ENCODE measurements at places on chromosomes 3 and 15. TPM values are rescaled to one million over a fixed set of nuclear protein-coding genes. Genes with fewer than 3 reads are reported as not detected.

TUSC7 gene
- not detected for total RNA-seq

DNA sequence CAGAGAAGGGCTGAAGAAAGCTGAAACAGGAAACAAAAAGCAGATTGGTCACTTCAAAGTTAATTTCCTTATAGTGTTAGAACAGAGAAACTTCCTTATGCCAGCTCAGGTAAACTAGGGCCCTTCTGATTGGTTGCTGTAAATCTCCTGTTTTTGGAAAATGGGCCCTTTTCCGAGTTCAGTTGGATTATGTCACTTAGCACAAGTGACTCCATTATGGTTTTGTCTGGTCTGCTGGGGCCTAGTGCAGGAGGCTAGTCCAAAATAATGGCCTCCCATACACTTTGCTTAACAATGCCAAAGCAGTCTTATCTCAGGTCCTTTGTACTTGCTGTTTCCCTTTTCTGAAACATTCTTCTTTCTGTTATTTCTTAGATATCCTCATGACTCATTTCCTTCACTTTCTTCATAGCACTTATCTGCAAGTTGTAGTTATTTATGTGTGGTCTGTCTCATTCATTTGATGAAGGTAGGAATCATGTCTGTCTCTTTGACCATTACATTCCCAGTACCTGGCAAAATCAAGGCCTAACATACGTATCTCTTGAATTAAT lies 7.7 kb upstream of the DCP1A start:
- no peak overlapping the region for H3K4me3 ChIP-seq
- no peaks in the 10 kb centered on the region for H3K4me1 ChIP-seq
- no peaks in the 10 kb centered on the region for H3K27me3 ChIP-seq
- no peaks in the 10 kb centered on the region for H3K36me3 ChIP-seq
- no peak for DNase-seq

- DNase-seq: no peak
- no peak overlapping the region for H3K4me3 ChIP-seq
- no peak overlapping the region for H3K27ac ChIP-seq
- H3K36me3 ChIP-seq: no peaks in the 10 kb centered on the region
- no peaks in the 10 kb centered on the region for H3K4me1 ChIP-seq
These were observed 492.1 kb downstream of the NLGN1 start for GRCh38 chr3:173889596-173889995.

GRCh38 chr3:113712129-113712528 lies 15.7 kb upstream of the USF3 start:
- H3K27ac ChIP-seq: no peak overlapping the region

FSIP1 gene
- 1.8 TPM for total RNA-seq

DNA sequence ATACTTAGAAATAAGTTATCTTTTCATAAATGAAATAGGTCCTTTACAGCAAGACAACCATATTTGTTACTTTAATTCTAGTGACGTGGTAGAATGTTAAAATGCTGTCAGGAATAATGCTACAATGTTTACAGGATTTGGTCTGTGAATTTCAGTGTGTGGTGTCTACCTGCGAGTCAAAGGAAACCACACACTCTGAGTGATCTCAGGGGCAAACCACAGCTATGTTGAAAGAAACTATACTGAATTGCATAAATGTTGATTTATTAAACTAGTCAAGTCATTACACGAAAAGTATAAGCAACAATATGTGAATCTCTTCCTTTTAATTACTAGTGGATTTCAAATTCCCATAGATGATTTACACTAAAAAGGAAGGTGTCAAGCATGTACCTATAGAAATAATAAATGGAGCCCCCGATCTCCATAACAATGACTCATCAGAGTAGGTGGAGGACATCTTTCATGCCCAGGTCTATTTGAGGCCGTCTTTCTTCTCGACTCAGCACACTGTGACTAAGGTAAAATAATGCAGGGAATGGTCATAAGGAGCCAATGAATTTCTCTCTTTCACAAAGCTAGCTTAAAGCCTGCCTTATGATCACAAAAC lies 463.0 kb downstream of the ERC2 start:
- DNase-seq: no peak
- no peaks in the 10 kb centered on the region for H3K36me3 ChIP-seq
- H3K27me3 ChIP-seq: no peaks in the 10 kb centered on the region
- H3K4me3 ChIP-seq: no peak overlapping the region
- H3K27ac ChIP-seq: no peak overlapping the region
- no peaks in the 10 kb centered on the region for H3K4me1 ChIP-seq

- H3K4me3 ChIP-seq: no peak overlapping the region
- no peaks in the 10 kb centered on the region for H3K36me3 ChIP-seq
- no peaks in the 10 kb centered on the region for H3K27me3 ChIP-seq
- H3K4me1 ChIP-seq: no peaks in the 10 kb centered on the region
- DNase-seq: no peak
These were observed 230.5 kb downstream of the NFKBIZ start for GRCh38 chr3:102079809-102080197.

DNA sequence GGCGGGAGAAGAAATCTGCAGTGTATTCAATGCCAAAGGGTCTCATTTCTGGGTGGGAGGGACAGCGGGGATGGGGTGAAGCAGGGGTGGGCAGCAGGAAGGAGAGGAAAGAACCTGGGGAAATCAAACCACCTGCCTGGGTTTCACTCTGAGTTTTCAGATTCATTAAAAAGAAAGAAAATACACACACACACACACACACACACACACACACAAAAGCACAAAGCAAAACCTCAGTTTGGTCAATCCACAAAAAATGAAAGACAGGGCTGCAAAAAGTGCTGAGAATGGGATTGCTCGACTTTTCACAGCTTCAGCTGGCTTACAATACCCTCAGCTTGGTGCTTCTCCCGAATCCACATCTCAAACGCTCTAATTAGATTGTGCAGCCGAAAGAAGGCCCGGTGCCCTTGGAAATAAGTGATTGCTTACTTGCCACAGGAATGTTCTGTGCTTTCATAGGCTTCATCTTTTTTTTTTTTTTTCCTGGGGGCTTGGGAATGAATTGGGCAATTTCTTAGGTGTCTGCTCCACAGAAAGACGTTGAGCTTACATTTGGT lies 370.5 kb downstream of the RORA start:
- H3K4me3 ChIP-seq: no peak overlapping the region
- H3K27me3 ChIP-seq: no peaks in the 10 kb centered on the region
- H3K27ac ChIP-seq: no peak overlapping the region
- peaks cover 11% of the 10 kb centered on the region for H3K4me1 ChIP-seq
- no peaks in the 10 kb centered on the region for H3K36me3 ChIP-seq
- no peak for DNase-seq

FSTL1 gene
- total RNA-seq: 1.4 TPM

GRCh38 chr3:32194653-32195052 lies 43.8 kb upstream of the CMTM8 start:
- no peak overlapping the region for H3K4me3 ChIP-seq
- no peaks in the 10 kb centered on the region for H3K36me3 ChIP-seq
- H3K27ac ChIP-seq: no peak overlapping the region
- no peak for DNase-seq

DNA sequence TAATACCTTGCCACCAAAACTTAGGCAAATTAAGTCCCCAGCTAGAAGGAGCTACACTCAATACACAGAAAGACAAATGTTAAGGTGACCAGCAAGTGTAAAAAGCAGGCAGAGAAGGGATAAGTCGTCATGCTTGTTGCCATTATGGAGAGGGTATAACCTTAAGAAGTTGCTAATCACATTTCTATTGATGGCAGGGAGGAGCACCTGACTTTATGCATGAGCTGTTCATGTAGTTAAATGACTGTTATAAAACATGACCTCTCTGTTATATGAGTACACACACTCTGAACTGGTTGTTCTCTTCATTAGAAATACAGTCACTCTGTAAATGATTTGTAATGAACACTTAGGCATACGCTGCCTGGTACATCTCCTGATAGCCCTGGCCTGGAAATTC lies 6.6 kb upstream of the CCNL1 start:
- H3K36me3 ChIP-seq: no peaks in the 10 kb centered on the region
- no peak overlapping the region for H3K4me3 ChIP-seq

- H3K4me3 ChIP-seq: no peak overlapping the region
- H3K27me3 ChIP-seq: no peaks in the 10 kb centered on the region
- DNase-seq: no peak
- no peaks in the 10 kb centered on the region for H3K36me3 ChIP-seq
- no peak overlapping the region for H3K27ac ChIP-seq
- H3K4me1 ChIP-seq: no peaks in the 10 kb centered on the region
These were observed 55.2 kb upstream of the SEC61A1 start for GRCh38 chr3:127997016-127997415.

TIPIN gene
- 2.6 TPM for total RNA-seq

GRCh38 chr15:80820092-80820491 lies 40.9 kb downstream of the CEMIP start:
- no peaks in the 10 kb centered on the region for H3K27me3 ChIP-seq
- H3K27ac ChIP-seq: no peak overlapping the region
- H3K4me3 ChIP-seq: no peak overlapping the region

GRCh38 chr15:69834761-69835160 lies 263.0 kb downstream of the TLE3 start:
- DNase-seq: no peak
- no peaks in the 10 kb centered on the region for H3K4me1 ChIP-seq
- no peaks in the 10 kb centered on the region for H3K27me3 ChIP-seq
- H3K27ac ChIP-seq: no peak overlapping the region

DNA sequence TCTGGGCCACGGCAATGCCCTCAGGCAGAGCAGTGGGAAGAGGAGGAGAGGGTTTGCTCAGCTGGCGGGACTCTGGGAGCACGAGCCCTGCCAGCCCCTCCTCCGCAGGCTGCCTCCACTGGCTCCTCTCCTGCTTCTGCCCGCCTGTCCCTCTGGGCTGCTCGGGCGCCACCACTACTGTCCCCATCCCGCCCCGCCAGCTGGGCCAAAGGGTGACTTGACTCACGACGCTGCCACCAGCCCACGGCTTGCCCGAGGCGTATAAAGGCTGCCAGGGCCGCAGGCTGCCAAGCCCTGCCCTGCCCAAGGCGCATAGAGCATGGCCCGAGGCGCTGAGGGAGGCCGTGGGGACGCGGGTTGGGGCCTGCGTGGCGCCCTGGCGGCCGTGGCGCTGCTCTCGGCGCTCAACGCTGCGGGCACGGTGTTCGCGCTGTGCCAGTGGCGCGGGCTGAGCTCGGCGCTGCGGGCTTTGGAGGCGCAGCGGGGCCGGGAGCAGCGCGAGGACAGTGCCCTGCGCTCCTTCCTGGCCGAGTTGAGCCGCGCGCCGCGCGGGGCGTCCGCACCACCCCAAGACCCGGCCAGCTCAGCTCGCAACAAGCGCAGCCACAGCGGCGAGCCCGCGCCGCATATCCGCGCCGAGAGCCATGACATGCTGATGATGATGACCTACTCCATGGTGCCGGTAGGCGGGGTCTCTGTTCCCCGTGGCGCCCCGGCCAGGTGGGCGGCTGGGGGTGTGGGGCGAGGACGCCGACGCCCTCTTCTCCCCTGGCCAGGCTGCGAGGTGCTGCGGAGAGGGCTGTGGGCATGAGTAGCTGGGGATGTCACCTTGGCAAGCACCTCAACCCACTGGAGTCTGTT lies at the start of gene GLDN:
TSS of gene GLDN (plus strand) at position 290 of the 861 bp plus-strand sequence. CDS start at position 320, 30 bp downstream.
- H3K27ac ChIP-seq: no peak within 1 kb of the TSS
- H3K4me3 ChIP-seq: no peak within 1 kb of the TSS
- H3K27me3 ChIP-seq: peaks cover 2% of the 10 kb centered on the region
- H3K4me1 ChIP-seq: no peaks in the 10 kb centered on the region

HYKK gene
- not detected for total RNA-seq

- H3K36me3 ChIP-seq: no peaks in the 10 kb centered on the region
- H3K27ac ChIP-seq: no peak overlapping the region
- no peak for DNase-seq
These were observed 275.8 kb upstream of the RBMS3 start for GRCh38 chr3:29004885-29005599.

- H3K27me3 ChIP-seq: no peaks in the 10 kb centered on the region
- H3K36me3 ChIP-seq: no peaks in the 10 kb centered on the region
- no peak overlapping the region for H3K27ac ChIP-seq
- H3K4me3 ChIP-seq: no peak overlapping the region
- H3K4me1 ChIP-seq: no peaks in the 10 kb centered on the region
- DNase-seq: no peak
These were observed 16.2 kb downstream of the ATP13A3 start for GRCh38 chr3:194470615-194471014.

CSNK1G1 gene
- 26.2 TPM for total RNA-seq

LIPH gene
- total RNA-seq: 0.09 TPM

GRCh38 chr3:196883361-196883760 lies 15.6 kb downstream of the SENP5 start:
- peaks cover 26% of the 10 kb centered on the region for H3K36me3 ChIP-seq
- no peak overlapping the region for H3K4me3 ChIP-seq
- DNase-seq: no peak
- H3K27me3 ChIP-seq: no peaks in the 10 kb centered on the region

DNA sequence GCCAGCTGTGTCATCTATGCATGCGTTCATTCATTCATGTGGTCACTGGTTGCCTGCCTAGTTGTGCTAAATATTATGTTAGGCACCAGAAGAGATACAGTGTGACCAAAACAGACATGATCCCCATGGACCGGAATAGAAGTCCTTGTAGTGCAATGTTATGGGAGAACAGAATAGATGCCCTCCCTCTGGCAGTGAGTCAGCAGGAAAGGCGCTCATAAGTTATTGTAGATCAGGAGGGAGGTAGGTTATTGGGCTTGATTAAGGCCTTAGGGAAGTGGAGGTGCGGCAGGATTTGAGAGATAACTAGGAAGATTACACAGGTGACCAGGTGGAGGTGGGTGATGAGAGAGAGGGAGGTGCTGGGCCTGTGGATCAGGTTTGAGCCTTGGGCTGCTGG lies 5.2 kb downstream of the MCTP2 start:
- DNase-seq: no peak
- peaks cover 40% of the 10 kb centered on the region for H3K4me1 ChIP-seq
- H3K27me3 ChIP-seq: no peaks in the 10 kb centered on the region
- H3K36me3 ChIP-seq: peaks cover 6% of the 10 kb centered on the region

GRCh38 chr15:70473581-70474370 lies 289.6 kb downstream of the UACA start:
- no peak overlapping the region for H3K4me3 ChIP-seq
- DNase-seq: no peak
- H3K27me3 ChIP-seq: peaks cover 14% of the 10 kb centered on the region
- peaks cover 34% of the 10 kb centered on the region for H3K4me1 ChIP-seq
- H3K27ac ChIP-seq: no peak overlapping the region
- no peaks in the 10 kb centered on the region for H3K36me3 ChIP-seq

ARL8B gene
- 52.7 TPM for total RNA-seq

DNA sequence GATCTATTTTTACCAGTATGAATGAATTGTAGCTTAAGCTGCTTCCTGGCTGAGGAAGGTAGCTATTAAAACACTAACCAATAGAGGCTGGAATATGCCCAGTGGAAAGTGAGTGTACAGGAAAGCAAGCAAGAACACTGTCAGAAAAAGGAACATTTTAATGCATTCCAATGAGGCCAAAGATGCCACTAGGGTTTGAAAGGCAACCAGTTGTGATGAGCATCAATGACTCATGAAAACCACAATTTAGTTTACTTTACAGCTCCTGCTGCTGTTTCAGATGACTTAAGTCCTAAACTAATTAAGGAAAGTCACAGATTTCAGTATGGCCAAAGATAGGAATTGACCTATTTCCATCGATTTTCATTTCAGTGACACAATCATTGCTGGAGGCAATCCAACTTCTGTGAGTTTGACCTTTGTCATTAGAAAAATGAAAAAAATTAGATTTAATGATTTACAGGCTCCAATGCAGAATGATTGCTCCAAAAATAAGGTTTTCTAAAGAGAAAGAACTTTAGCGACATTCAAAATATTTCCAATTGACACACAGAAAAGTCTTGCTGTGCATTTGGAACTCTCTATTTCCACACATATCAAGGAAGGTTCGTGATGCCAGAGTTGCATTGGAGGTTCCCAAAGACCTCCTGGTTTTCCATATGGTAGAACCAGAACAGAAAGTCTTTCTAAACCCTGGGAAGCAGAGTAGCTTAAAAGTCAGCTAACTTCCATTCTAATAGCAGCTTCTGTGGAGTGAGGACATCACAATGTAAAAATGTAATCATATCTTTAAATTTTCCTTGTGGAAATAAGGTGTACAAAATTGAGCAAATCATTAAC lies 103.0 kb downstream of the SUCNR1 start:
- no peaks in the 10 kb centered on the region for H3K27me3 ChIP-seq
- H3K27ac ChIP-seq: no peak overlapping the region
- H3K4me3 ChIP-seq: no peak overlapping the region

Measured in natural killer cell (primary cell).